ENCODE measurements at places on chromosomes 7 and 10.
A peak's percentile ranks its signal among the peaks of the same experiment; 100 is the strongest.

GRCh38 chr7:25294624-25295023 is 66.3 kb upstream of the NPVF start:
- DNase-seq = no peak

GRCh38 chr10:12350167-12350872 is 973 bp downstream of the CAMK1D start:
- no peak for DNase-seq

GRCh38 chr7:18458830-18459229 is 36.7 kb upstream of the HDAC9 start:
- DNase-seq = no peak

DNA sequence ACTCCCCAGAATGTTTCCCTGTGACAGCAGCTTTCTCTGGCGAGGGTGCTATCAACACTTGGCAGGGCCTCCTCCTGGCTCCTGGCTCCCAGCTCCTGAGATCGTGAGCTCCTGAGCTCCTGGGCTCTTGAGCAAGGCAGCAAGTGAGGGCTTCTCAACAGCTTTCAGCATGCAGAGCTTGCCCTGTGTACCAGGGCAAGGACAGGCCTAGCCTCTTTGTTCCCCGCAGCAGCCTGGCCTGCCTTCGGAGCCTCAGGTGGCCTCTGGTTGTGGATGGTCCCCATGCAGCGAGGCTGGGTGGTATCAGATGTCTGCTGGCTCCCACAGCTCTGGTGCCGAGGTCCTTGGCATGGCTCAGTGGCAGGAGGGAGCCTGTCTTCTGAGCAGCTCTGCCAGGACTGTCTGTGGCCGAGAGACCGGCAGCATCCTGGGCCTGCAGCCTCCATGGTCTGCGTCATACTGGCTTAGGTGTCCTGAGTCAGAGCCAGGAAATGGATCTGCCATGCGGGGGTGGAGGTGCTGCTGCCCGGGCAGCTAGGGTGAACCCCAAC is 44.2 kb downstream of the ZMIZ1 start:
- DNase-seq = peak; percentile 79

DNA sequence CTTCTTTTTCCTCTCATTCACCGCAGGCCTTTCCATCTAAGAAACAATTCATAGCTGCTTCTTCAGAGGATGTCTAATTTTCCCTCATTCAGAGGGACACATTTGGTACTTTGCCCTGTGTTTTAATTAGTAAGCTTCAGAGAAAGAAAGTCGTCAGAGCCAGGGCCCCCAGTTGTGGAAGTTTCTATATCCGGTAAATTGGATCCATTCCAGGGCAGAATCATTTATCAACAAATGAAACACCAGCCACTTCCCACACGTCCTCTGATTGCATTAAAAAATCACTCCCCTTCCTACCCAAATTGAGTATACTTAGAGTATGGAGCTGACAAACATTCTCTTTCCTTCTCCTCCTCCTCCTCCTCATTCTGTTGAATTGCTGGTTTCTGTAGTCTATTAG is 205.8 kb upstream of the HDAC9 start:
- DNase-seq = no peak

- no peak for DNase-seq
Measured at GRCh38 chr7:73827567-73828106, 3.2 kb upstream of the CLDN4 start.

DNA sequence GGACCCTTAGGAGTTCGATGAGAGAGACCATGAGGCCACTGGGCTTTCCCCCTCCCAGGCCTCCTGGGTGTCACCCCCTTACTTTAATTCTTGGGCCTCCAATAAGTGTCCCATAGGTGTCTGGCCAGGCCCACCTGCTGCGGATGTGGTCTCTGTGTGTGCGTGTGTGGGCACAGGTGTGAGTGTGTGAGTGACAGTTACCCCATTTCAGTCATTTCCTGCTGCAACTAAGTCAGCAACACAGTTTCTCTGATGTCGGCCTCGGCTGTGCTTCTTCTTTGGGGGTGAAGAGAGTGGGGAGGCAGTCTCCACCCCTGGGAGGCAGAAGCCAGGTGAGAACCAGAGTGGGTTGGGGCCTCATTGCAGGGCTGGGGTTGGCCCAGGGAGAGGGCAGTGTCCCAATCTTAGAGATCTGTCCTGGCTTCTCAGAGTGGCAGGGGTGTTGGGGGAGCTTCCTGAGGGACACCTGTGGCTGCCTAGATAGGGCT is 1.5 kb downstream of the PVRIG start:
- DNase-seq = no peak

DNA sequence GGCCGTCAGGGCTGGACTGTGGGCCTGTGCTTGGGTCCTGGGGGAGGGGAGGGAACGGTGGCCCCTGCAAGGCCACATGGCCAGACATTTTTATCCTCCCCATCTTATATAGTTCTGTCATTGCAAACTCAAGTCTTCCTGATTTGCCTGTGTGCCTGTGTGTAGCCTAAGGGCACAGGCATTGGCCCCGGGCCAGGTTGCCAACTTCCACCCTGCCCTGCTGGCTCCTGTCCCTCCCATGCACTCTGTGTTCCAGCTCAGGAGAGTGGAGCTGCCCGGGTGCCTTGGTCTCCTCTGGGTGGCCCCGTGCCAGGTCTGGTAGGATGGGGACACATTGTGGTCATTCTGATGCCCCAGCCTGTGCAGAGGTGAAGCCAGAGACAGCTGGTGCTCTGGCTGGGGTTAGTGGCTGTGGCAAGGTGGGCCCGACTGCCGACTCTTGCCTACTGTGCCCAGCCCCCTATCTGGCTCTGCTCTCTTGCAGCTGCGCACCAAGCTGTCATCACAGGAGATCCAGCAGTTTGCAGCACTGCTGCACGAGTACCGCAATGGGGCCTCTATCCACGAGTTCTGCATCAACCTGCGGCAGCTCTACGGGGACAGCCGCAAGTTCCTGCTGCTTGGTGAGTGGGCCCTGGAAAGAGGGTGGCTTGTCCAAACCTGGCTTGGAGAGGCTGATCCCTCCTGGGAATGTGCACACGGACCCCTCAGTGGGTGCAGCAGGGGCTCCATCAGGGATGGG is 14.8 kb downstream of the NACAD start:
- DNase-seq = no peak

GRCh38 chr10:76080991-76081390 is 649.6 kb downstream of the LRMDA start:
- peak; percentile 36 for DNase-seq

DNA sequence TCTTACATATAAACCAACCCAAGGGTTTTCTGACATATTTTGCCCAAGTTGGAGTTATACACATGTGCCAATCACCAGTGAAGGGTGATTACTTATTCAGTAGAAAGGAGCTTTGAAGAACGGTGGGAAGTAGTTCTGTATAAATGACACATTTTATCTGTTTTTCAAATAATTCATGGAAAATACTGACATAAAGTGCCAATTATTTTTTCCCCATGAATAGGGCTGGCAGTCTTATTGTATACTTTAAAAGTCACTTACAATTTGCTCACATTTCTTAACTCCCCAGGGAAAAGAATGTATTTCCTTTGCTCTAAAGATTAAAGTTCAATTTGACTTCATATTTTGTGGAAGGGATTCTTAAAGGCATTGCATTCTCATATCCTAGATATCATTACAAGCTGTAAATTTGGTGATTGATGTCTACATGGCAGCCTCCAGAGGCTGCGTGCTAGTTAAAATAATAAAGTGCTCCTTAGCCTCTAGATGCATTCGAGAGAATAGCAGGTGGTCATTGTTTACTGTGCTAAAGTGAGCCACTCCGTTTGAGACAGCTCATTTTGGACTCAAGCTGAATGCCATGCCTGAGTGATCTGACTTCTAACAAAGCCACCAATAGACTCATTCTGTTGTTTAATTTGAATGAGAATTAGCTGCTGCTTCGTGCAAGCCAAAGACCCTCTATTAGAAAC is 148.8 kb upstream of the NRP1 start:
- no peak for DNase-seq

- DNase-seq = no peak
Measured at GRCh38 chr10:132422903-132423825, 26.2 kb downstream of the PWWP2B start.

GRCh38 chr10:6034371-6034770 is 27.8 kb downstream of the IL2RA start:
- DNase-seq = no peak

DNA sequence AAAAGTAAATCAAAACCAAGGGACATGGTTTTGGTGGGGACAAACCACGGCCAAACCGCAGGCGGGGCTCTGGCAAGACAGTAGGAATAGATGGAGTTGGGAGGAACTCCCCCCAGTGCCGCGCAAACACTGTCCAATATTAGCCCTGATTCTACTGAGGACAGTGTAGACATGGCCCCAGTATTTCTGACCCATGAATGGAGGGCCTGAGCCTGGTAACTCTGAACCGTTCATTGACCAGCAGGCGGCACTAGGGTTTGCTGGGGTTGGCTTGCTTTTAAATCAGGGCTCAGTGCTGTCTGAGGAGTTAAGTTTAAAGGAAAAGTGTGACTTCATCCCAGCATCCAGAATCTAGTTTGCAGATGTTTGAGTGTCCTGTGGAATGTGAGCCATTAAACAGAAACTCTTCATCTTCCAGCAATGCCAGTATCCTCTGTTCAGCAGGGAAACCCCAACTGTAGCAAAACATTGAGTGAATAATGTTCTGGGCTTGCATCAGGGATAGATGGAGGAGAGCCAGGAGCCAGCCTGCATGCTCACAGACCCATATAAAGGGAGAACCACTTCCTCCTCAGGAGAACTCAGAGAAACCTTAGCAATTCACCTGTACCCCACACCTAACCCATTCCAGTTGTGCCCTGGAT is 147.4 kb upstream of the PRSS58 start:
- no peak for DNase-seq

- DNase-seq = no peak
Measured at GRCh38 chr7:50560865-50561351, 4.3 kb downstream of the DDC start.

GRCh38 chr7:151856098-151856497 is 20.8 kb downstream of the PRKAG2 start:
- no peak for DNase-seq

GRCh38 chr7:67423065-67423464 is 426.4 kb downstream of the TYW1 start:
- DNase-seq = no peak

DNA sequence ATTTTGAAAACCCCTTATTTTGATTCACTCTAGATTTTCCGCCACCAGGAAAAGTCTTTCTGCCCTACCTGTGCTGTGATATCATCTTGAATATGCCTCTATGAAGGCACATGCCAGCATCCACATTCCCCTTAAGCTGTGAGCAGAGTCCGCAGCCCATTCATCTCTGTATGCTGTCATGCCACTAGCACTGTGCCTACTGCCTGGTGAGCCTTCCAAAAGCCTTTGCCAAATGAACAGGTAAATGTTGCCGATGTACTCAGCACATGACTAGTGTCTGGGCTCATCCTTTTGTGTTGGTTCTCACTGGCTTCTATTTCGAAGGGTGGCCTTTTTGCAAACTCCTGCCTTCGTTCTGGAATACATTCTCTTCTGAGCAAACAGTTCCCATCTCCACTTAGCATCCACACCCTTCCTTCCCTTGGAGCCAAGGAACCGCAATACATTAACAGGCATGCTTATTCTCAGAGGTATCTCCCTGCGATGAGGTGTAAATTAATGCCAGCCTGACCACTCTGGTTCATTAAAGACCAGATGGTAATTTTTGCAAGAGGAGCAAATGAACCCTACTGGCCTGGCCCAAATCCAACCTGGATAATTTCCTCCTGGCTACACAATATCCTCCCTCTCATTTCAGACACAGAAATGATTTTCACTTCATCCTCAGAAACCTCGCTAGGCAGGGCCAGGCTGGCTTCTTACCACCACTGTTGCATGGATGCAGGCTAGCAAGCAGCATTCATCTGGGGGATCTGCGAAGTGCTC is 339.7 kb upstream of the NFE2L3 start:
- DNase-seq = no peak

DNA sequence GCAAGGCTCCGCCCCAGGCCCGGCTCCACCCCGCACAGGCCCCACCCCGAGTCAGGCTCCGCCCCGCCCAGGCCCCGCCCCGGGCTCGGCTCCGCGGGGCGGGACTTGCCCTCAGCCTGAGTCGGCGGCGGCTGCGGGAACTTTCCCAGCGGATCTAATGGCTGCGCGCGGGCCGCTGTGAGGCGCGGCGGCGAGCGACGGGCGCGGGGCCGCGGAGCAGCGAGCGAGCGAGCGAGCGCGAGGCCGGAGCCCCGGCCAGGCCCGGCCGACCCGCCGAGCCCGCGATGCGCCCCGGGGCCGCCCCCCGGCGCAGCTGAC is at the start of gene INPP5A:
TSS of gene INPP5A (plus strand) at position 104 of the 318 bp plus-strand sequence. CDS start 310 bp downstream, outside the sequence.
- no peak for DNase-seq

- DNase-seq = no peak
Measured at GRCh38 chr7:37714606-37715005, 31.0 kb downstream of the GPR141 start.

DNA sequence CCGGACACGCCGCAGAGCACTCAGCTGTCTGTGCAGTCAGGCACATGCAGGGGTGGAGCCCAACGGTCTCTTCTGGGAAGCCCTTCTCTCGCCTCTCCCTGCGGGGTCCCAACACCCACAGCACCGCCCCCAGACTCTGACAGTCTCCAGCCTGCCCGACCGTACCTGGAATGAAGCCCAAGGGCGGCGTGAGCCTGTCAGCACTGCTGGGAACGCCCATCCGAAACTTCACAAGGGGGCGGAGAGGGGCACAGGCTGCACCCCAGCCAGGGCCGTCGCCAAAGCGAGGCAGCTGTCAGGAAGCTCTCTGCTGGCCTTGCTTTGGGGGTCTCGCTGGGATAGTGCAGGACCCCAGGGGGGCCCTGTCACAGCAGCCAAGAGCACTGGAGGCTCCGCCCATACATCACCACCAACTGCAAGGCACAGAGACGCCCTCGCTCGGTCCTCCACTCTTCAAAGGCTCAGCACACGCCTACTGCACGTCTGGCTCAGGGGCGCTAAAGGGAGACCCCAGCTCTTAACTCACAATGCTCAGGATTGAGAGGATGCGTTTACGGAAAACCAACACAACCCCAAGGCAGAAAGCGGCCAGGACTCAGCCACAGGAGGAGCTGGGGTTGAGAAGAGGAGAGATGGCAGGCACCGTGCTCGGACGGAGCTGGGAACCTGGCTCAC is 30.9 kb downstream of the MAD1L1 start:
- DNase-seq = no peak
